COR-L47 (cell line): ENCODE measurements at places on chromosomes 6 and 20.

DNA sequence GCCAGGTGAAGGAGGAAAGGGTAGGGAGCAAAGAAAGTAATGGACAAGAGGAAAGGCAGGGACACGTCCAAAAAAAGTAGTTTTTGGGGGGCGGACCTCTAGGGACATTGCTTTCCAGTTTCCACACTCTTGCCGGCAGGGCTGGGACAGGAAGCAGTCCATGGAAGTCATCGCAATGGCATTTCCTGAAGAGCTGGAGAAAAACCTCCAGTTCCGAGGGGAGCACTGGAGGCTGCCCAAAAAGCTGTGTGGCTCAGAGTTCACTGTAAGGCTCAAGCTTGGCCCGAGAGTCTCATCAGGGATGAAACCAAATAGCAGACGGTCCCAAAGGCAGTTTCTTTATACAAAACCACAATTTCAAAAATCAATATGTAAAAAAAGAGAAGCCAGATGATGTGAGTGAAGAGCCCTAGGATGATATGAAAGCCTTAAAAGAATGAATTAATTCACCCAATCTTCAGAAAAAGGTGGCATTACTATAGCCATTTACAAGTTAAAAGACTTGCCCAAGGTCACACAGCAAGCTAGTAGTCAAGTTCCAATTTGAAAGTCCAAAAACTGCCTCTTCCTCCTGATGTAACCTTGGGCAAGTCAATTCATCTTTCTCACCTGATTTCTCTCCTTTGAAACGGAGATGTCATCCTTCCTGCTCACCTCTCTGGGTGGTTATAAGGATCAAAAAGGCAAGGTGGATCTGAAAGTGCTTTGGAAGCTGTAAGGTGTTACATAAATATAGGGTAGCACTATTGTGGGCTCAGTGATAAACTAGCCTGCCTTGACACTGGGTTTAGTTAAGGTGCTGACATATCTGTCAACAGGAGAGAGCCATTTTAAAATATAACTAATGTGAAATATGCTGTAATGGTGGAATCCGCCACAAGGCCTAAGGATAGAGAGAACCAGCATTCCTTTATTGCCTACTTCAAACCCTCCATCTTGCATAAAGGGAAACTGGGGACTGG lies 9.1 kb downstream of the BCL2L1 start:
- DNase-seq = no peak

DNA sequence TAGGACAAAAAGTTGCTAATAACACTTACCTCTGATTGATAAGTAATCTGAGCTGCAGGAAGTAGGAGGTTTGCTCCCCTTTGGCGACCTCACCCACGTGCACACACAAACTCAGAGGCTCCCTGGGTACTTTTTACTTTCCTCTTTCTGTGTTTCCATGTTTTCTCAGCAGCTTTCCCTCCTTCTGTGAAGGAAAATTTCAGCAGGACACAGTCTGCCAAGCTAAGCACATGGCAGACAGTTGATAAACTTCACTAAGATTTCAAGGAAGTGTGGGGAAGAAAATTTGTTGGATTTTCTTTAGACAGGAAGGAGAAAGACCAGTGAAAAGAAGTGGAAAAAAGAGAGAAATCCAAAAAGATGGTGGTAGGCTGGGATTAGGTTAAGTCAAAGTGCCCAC lies 215.5 kb upstream of the ARG1 start:
- DNase-seq = no peak

DNA sequence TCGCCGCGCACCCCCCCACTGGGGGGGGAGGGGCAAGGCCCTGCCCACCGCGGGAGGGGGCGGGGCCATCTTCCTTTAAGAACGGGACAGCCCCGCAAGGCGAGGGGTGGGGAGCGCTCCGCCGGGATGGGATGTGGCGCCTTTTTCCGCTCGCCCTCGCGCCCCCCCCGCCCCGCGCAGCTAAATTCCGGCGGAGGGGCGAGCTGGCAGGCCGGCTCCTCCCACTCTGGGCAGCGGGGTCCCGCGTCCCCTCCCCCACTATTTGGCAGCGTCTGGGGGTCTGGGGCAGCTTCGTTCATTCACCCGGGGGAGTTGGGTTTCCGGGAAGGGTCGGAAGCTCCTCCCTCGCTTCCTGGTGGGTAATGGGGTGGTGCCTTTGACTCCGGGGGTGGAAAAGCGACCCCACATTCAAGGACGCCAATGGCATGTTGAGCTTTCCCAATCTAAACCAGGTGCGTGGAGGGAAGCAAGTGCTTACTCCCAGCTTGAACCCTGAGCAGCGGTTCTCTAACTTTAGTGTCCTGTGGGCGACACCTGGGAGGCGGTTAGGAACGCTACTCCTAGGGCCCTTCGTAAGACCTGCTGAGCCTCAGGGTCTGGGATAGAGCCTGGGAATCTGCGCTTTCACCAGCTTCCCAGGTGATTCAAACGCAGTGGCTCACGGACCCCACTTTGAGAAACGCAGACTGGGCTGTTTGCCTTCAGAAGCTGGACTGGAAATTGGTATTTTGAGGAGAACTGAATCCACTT lies 927 bp downstream of the ASXL1 start:
- peak; percentile 34 for DNase-seq

DNA sequence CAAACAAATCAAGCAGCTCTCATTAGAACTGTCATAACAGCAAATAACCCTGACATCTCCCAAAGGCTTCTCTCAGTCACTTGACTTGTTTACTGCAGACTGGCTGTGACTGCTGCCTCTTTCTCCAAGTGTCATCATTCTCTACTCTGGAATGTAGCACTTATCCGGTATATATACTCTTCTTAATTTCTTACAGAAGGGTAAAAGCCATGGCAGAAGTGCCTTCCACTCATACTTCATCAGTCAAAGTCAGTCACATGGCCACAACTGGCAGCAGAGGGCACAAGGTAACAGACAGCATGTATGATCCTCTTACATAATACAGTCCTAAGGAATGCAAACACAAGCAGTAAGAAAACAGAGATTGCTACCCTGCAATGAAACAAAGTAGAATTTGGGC lies 9.3 kb downstream of the NAPB start:
- no peak for DNase-seq

- no peak for DNase-seq
These were observed 62.4 kb downstream of the FAM229B start for GRCh38 chr6:112149719-112150263.

DNA sequence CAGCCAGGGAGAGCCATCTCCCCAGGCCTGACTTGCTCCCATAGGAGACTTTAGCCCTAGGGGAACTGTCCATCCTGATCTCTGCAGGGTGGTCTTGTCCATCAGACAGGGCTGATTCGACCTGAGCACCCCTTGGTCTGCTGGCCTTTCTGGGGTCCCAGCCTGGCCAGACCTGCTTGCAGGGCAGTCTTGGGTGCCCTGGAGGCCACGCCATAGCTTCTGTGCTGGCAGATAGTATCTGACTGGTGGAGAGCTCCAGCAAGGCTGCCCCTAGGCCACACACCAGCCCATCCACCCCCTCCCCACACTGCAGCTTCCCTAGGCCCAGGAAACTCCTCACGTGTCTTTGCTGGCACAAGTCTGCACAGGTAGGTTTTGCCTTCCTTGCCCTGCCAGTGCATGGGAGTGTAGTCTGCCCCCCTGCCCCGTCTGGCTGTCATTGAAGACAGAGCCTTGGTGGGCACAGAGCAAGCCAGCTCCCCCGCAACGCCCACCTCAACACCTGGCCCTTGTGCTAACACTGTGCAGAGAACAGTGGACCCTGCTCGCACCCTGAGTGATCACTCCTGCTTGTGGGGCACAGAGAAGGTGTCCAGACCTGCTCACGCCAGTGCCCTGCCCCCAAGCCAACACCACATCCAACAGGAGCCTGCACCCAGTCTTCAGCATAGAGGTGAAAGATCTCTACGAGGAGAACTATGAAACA lies 32.4 kb downstream of the CCN2 start:
- no peak for DNase-seq

GRCh38 chr6:21824431-21825177 lies 231.1 kb downstream of the SOX4 start:
- no peak for DNase-seq

DNA sequence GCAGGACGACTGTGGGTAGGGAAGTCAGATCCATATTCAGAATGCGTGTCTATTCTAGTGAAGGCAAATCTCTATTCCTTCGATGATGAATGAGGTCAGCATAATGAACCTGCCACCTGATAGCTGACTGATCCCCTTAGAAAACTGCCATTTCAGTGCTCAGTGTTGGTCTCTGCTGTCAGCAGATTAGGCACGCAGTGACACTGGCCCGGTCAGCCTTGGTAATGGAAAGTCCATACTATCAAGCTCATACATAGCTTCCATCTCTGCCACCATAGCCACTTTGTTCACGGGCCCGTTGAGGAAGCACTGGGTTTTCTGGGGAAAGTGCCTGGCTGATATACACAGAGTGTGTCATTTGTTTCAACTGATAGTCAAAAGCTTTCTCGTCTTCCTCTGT lies 54.0 kb downstream of the C6orf52 start:
- no peak for DNase-seq

- DNase-seq = peak; percentile 46
These were observed 40.2 kb downstream of the INSM1 start for GRCh38 chr20:20407891-20408805.

GRCh38 chr20:50584687-50585086 lies 74.5 kb downstream of the PTPN1 start:
- DNase-seq = no peak

GRCh38 chr20:54160065-54161007 lies 13.4 kb downstream of the CYP24A1 start:
- DNase-seq = no peak

GRCh38 chr20:2763186-2763585 lies 37.2 kb downstream of the CPXM1 start:
- DNase-seq = no peak

GRCh38 chr20:60976913-60977312 lies 275.1 kb upstream of the CDH4 start:
- DNase-seq = no peak

DNA sequence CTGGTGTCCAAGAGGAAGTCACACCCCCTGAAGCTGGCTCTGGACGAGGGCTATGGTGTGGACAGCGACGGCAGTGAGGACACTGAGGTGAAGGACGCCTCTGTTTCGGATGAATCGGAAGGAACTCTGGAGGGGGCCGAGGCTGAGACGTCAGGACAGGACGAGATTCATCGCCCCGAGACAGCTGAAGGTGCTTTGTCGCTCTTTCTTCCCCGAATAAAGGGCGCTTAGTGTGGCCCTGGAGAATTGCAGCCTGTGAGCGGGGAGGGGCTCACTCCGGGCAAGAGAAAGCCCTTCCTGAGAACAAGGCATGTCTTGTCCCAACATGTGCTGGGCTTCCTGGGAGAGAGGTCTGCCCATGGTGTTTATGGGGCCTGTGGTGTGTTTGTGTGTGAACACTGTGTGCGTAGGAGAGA lies 41.4 kb downstream of the MYT1 start:
- DNase-seq = no peak

DNA sequence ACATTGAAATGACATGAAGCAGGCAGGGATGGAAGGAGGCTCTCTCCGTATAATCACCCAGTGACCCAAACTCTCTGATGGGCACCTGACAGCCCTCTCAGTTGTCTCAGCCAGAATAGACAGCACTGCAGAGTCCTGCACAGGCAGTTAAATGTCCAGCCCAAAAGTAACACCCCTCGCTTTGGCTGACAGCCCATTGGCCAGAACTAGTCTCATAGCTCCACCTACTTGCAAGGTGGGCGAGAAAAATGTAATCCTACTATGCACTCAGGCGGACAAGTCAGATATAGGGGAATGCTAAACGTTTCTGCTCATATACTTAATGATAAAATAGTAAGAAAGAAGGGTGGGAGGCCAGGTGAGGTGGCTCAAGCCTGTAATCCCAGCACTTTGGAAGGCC lies 393.5 kb upstream of the JARID2 start:
- DNase-seq = no peak

- no peak for DNase-seq
These were observed 40.6 kb upstream of the REV3L start for GRCh38 chr6:111523484-111524167.
